ENCODE measurements at places on chromosomes 5 and 9.

DNA sequence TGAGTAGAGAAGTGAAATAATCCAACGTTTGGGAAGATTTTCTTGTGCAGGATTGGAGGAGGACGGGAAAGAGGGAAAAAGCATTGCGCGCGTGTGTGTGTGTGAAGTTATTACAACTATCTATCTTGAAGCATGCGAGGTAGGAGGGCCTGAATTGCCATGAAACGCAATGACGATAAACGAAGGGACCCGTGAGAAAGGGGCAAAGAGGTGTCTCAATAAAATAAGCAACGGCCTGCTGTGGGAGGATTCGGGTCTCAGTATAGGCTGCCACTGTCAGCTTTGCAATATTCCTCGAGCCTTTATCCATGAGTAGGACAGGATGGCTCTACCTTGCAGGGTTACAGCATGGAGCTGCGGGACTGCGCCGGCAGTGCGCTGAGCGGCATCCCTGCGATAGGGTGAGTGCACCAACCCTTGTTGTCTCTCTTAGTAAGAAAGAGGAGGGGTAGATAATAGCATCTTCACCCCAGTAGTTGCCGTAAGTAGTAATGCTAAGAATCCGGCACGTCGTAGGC lies 631 bp upstream of the RCL1 start:
- DNase-seq: no peak

DNA sequence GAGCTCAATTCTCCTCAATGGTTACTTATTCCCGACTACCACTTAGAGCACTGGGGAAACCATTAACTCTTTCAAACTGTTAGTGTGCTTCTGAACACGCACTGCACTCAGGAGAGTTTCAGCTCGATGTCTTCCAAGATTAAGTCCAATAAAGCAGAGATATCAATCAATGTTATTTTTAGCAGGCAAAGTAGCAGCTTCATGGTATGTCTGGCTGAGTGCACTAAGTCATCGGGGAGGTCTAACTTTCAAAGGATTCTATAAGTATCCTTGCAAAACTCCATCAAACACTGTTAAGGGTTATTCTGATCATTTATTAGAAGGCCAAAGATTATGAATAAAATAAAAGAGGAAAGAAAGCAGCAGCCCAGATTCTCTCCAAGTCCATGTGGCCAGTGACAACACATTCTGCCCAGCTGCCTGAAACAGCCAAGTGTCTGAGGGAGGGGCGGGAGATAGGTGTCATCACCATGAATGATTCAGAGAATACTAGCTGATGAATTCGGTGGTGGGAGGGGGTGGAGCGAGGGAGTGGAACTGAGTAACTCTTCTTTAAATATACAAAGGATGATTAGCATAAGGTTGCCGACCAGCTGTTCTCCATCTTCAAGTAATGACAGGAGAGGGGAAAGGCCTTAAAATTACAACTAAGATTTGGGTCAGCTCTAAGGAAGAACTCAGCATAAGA lies 21.3 kb downstream of the NREP start:
- DNase-seq: peak; percentile 86

GRCh38 chr9:134396258-134396742 lies 70.0 kb downstream of the RXRA start:
- DNase-seq: no peak

- DNase-seq: no peak
These were observed 20.8 kb upstream of the CTNNAL1 start for GRCh38 chr9:109033941-109034700.

DNA sequence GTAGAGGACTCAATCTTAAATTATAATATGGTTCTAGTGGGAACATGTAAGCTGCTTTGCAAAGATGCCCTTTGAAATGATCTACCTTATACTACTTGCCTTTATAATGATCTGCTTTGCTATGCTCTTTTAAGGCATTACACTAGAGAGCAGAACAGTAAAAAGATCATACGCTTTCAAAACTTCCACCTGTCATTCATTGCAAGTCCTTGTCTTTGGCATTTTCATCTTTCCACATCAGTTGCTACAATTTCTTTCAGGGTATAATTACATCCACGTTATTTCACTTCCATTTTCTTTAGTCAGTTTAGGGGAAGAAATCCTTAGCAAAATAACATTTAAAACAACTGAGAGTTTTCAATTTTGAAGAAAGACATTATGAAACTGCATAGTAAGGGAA lies 80.3 kb downstream of the ACTBL2 start:
- no peak for DNase-seq

GRCh38 chr5:28402590-28403301 lies 1364.4 kb upstream of the CDH9 start:
- no peak for DNase-seq

GRCh38 chr5:11037080-11037479 lies 276.0 kb upstream of the DAP start:
- DNase-seq: no peak

DNA sequence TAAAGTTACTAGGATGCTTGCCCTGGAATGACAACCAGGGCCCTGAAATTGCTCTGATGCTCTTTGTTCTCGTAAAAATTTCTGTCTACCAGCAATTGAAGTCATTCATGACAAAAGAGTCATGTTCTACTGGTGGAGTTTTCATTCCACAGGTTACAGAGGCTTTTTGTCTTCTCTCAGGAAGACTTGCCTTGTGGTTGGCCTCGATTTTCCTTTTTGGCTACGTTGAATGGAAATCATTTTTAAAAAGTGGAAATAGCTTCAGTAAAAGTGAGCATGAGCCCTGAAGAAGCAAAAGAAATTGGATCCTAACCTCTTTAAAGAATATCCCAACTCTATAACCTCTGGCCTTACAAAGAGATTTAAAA lies 255.2 kb downstream of the AOPEP start:
- no peak for DNase-seq

- DNase-seq: peak; percentile 54
These were observed 303.7 kb upstream of the PAPPA start for GRCh38 chr9:115849679-115850412.

- DNase-seq: peak; percentile 28
These were observed 104.6 kb upstream of the FAM174A start for GRCh38 chr5:100430268-100431195.

DNA sequence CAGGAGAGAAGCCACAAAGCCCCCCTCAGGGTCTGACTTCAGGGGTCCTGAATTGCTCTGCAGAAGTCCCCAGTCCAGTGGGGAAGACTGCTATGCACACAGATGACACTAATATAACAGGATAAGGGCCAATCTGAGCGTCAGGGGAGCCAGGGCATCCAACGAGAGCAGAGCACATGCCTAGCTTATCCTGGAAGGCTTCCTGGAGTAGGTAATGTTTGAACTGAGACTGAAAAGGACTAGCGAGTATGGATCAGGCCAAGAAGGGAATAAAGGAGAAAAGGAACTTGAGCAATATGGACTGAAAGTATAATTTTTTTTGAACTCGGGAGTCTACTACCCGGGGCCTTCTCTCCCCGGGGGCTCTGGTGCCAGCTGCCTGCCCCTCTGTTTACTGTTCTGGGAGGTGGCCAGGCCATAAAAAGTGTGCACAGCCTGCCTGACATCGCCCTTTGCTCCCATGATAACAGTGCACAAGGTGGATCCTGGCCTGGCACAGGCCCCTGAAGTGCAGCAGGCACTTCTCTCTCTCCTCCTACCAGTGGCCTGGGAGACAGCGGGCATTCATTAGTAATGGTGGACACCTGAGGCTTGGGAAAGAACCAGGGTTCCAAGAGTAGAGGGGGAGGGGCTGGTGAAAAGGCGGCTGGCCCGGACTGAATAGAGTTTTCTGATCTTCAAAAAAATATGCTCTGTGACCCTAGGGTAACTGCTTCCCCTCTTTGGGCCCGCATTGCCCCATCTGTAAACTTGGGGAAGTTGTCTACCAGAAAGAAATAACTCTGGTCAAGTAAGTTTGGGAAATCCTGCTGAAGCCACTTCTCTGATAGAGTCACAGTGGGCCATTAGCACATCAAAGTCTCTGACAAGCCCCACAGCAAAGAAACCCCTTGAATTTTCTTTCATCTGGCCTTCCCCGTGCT lies 4.6 kb upstream of the SLC6A7 start:
- DNase-seq: no peak

DNA sequence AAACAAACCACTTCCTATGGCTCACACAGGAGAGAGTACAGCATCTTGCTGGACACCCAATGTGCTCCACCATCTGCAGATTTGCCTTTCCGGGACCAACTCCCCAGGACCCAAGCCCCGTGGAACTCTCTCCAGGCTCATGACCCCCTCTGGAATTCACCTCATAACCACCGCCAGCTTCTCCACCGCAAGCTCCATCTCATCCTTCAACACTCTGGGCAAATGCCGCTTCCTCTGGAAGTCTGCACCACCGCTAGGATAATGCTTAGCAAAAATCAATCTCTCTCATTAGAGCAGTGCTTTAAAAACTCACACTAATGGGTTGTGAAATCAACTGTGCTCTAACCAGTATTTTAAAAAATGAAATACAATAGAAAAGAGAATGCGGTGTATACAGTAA lies 150.0 kb downstream of the COL23A1 start:
- no peak for DNase-seq

DNA sequence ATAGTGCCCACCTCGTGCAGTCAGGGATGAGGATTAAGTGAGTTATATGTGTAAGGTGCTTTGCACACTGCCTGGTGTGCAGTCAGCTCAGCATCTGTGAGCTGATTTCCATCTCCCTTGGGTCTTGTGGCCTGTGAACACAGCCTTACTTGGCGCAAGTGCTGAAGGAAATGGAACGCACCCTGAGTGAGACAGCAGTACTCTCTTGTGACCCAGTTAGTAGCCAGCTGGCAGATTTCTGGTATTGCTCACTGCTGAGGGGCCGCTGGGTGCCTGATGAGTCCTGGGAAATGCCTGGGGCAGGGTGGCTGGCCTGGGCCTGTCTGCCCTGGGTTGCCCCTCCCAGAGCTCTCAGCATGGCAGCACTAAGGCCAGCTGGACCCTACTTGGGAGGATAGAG lies 90.9 kb upstream of the BOD1 start:
- DNase-seq: peak; percentile 91

GRCh38 chr9:112755016-112755427 lies 4.5 kb downstream of the SNX30 start:
- DNase-seq: no peak

DNA sequence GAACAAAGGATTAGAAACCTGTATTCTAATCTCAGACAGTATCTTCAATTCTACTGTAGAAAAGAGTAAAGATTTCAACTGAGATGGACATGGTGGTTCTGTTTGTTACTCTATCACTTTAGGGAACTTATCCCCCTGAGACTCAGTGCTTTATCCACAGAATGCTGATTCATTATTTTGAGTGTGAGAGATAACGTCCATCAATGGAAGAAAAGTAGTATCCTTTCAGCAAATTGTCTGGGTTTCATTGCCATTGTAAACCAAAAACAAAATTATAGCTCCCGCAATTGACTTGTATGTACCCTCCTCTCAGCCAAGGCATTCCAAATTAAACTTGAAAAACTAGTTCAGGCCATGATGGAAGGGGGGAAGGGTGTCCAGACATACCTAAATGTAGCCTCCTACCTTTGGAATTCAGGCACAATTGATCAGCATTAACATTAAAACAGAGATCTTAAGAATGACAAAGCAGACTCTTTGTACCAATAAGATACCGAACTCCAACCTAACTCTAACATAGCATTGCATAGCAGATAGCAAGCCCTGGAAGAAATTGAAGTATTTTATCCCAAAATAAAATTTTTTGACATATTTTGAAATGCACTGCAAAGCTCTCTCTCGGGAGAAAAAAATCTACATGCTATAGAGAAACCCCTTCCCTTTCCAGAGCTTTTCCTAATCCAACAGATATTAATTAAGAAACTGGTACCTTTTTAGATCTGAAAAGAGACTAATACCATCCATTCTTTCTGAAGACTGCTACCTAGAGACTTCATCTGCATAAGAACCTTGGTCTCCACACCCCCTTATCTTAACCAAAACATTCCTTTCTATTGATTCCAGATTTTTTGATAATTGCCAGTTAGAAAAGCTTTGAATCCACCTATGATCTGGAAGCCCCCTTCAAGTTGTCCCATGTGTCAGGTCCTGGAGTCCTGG lies 1055.7 kb downstream of the PTPRD start:
- no peak for DNase-seq

DNA sequence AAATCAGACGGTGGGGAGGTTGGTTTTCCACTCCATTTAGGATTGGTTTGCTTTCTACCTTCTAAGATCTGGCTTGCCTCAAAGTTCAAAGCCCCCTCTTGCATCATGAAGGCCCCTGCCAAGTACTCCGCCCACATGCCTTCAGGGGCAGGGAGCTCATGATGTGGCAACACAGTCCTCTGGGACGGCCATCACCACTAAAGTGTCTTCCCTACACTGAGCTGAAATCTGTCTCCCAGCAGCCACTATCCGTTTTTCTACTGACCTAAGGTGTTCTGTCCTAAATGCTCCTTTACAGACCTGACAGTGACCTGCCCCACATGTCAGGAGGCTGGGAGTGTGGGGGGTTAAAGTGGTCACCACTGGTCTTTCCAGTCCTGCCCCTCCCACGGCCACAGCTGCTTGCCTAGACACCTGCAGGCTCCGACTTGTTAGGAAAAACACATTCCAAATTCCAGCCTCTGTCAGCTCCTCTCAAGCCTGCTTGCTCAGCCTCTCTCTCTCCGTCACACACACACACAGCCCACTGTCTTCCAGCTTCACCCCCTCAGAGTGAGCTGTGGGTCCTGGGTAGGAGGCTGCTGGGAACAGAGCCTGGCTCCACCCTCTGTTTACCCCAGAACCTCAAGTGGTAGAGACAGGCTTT lies 44.9 kb downstream of the SHB start:
- DNase-seq: no peak

DNA sequence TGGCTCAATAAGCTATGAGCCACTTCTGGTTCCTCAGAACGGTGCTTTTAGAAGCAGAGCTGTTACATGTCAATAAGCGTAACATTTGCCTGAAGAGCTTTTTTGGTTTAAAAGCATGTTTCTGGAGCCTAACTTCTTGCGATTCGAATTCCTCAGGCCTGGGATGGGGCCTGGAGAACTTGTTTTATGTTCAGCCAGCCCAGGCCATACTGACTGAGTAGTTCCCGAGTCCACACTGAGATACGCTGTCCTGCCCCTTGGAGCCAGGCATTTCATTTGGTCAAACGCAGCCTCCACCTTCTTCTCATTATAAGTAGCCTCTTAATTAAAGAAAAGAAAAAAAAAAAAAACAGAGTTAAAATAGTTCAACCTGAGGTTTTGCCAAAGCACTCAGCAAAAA lies 260.6 kb upstream of the ANKRD55 start:
- DNase-seq: no peak

DNA sequence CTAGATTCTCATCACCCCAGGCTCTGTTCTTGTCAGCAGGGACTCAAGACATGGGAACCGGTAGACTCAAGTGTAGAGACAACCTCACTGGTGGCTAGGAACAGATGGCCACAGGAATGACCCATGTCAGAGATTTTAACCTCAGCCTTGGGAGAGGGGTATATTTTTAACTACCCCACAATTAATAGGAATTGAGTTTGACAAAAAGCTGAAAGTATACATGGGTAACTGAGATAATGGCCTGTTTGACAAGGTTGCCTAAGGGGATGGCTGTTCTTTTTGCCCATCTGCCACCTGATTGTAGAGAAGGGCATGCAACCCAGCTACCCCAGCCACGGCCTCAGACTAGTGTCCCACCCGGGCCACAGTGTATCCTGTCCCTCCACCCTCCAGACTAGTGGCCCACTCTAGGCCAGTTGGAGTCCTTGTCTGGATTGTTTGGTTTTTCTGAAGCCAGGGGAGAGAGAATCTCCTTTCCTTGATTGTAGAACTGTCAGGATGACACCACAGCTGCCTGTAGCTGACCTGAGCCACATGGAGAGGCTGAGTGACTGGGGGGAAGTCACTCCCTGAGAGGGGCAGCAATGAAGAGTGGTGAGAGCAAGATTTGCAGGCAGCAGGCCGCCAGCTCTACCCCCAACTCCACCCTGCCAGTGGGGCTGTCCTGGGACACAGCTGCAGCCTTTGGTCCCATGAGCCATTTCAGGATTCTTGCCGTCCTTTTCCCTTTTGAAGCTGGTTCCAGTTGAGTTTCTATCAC lies 14.6 kb upstream of the ANGPTL2 start:
- no peak for DNase-seq
